ENCODE measurements at places on chromosomes 7 and 10. TPM values are rescaled to one million over a fixed set of nuclear protein-coding genes. Genes with fewer than 3 reads are reported as not detected.
A peak's percentile ranks its signal among the peaks of the same experiment; 100 is the strongest.

FAM237B gene
- not detected for polyA plus RNA-seq

COL28A1 gene
- 0.24 TPM for polyA plus RNA-seq

GRCh38 chr7:131250331-131250730 lies 77.3 kb upstream of the MKLN1 start:
- DNase-seq: peak; percentile 73

DNA sequence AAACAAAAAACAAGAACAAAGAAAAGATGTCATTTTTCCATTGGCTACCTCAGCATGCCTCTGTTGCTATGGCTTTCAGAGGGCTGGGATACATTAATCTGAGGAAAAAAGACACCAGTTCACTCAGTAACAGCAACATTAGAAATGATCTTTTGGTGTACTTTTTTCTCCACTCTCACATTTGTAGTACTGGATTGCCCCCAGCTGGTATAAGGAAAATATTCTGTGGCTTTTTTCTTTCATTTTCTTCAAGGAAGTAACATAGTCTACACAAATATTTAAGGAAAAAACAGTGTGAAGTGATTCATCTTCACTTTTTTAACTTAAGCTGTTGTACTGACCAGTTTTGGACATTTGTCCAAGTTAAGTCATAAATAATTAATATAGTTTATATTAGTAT lies 482.3 kb downstream of the SORCS1 start:
- DNase-seq: peak; percentile 50

GRCh38 chr10:26494018-26494417 lies 55.9 kb downstream of the APBB1IP start:
- no peak for DNase-seq

- DNase-seq: no peak
Observed at GRCh38 chr7:33950047-33950714, 44.8 kb downstream of the BMPER start.

DNA sequence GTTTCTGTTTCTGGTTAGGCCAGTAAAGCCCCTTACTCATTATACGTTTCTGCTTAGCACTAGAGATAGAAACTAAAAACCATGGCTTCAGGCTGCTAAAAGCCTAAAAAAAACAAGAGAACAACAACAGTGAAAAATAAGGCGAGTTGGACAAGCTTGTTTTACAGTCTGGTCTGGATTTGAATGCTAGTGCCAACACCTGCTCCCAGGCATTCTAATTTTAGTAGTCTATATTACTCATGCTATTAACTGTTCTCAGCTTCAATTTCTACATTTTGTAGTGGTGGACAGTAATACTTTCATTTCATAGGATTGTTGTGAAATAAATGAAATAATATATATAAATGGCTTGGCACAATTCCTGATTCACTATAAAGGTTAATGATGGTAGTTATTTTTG lies 108.5 kb downstream of the HBP1 start:
- DNase-seq: no peak

DNA sequence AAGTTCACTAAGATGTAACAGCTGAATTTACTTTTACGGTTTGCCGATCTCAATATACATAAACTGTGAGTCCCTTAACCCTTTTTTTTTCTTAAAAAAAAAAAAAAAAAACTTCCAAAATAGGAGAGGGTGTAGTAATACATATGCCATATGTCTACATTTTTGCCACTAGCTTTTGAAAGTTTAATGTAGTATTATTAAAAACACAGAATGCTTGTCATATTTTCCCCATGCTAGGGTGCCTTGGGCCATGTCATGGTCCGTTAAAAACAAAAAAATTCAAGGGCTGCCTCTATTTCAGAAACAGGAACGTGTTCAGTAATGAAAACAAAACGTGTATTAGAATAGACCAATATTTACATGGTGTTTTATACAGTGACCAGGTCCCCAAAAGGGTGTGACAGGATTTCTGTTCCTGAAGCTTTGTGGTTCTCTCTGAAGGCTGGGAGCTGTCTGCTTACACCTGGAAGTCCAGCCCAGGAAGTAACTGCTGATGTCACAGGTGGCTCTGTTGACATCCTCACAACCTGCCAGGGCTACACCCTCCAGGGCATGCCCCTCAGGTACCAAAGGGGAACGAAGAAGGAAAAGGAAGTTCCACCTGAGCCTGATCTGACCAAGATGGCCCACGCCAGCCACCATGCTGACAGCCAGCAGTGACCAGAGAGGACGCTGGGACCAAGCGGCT lies 79.0 kb downstream of the COBL start:
- DNase-seq: no peak

GRCh38 chr7:157521752-157522151 lies 184.9 kb downstream of the DNAJB6 start:
- DNase-seq: no peak

DNA sequence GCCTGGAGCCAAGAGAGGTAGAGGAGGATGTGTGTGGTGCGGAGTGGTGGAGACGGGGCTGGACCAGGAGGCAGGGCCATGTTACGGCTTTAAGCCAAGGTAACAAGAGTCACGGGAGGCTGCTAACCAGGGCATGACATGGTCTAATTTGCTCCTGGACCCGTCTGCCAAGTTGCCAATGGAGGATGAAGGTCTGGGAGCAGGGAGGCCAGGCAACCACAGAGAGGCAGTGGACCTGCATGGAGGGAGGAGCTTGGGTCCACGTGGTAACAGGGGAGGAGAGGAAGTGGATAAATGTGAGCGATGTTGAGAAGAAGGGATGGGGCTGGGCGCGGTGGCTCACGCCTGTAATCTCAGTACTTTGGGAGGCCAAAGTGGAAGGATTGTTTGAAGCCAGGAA lies 31.0 kb downstream of the SRRM3 start:
- no peak for DNase-seq

MYO3A gene
- polyA plus RNA-seq: 29.6 TPM

ASIC3 gene
- 2.0 TPM for polyA plus RNA-seq

TMEM229A gene
- polyA plus RNA-seq: 1.9 TPM

- peak; percentile 83 for DNase-seq
Observed at GRCh38 chr10:104406715-104407650, 53.4 kb downstream of the CFAP58 start.

ADAM8 gene
- 0.15 TPM for polyA plus RNA-seq

GRCh38 chr10:102159051-102159597 lies 6.9 kb downstream of the NOLC1 start:
- no peak for DNase-seq

TSPAN33 gene
- polyA plus RNA-seq: 15.1 TPM

SPDYE9 gene
- not detected for polyA plus RNA-seq

GCK gene
- 41.6 TPM for polyA plus RNA-seq

HOXA5 gene
- polyA plus RNA-seq: 25.3 TPM

GRCh38 chr10:26837139-26837538 lies 23.6 kb downstream of the ABI1 start:
- no peak for DNase-seq

- DNase-seq: peak; percentile 68
Observed at GRCh38 chr7:28225576-28225975, 45.0 kb upstream of the JAZF1 start.

BTBD16 gene
- polyA plus RNA-seq: 0.97 TPM

GRCh38 chr10:78628976-78629375 lies 439.8 kb upstream of the ZMIZ1 start:
- DNase-seq: no peak

GRCh38 chr7:105097619-105098018 lies 83.6 kb downstream of the KMT2E start:
- DNase-seq: no peak

DNA sequence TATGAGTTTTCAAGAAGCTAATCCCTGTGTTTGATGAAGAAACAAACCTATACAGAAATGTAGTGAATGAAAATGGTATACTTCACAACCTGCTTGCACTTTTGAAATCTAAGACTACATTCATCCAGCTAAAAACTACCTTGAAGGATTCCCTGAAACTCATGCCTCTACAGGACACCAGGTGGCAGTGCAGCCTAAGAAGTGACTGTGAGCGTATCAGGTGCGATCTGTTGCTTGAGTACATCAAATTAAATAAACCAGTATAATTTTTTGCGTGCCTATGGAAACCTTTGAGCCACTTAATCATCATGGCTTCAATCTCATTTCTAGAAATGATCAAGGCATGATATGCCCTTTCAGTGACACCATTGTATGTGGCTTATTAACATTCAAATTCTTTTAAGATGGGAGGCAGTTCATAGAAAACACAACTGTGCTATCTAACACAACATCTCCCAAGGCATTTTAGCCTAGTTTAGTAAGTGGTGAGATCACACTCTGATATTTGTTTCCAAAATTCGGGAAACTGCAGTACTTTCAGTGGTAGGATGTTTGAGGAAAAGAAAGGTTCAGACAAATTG lies 57.4 kb downstream of the PPP1R17 start:
- DNase-seq: peak; percentile 93

ANXA7 gene
- 120 TPM for polyA plus RNA-seq

DNA sequence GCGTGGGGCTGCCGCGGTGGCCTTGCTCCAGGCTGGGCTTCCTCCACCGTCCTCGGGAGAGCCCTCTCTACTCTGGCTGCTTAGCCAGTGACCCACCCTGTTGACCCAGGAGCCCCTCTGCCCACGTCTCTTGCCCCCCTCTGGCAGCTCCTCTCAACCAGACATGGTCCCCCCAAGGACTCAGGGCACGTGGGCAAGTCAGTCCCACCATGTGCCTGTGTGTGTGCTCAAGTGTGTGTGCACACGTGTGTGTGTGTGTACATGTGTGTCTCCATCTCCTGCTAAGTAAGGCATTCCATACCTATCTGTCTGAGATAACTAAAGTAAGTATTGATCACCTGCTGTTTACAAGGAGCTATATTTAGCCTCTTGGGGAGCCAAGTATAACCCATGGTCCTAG lies 101.0 kb downstream of the C10orf105 start:
- DNase-seq: no peak

DNA sequence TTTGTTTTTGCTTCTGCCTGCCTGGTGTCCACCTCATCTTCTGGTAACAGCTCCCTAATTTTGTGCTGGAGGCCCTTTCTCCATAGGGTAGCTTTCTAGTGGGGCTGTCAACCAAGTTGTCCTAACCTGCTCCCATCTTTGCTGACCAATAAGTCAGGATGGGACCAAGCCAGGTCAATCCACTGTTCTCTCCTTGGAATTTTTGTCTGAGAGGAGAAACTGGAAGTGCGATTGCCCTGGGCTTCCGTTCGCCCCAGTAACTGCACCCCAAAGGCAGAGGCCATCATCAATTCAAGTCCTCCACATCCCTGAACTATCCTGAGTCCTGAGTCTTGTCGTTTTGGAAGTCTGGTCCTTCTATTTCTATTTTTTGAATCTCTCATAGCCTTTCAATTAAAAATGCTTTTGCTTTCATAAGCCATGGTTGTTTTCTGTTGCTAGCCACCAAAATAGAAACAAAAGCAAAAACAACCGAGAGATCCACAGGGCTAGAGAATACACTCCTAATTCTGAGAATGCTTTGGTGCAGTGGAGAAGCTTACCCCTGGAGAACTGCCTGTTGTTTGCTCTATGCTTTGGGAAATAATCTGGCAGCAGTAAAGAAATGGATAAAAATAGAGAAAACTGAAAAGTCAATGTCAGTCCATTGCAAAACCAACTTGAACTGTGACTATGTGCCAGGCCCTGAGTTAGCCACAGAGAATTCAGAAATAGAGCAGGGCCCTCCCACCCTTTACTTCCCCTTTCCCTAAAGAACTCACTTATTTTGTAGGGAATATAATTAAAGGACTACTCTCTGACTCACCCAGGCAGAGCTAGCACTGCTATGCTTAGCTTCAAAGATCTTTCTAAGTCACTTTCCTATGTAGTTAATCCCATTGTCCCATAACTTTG lies 368.1 kb downstream of the CXCL12 start:
- no peak for DNase-seq

DNA sequence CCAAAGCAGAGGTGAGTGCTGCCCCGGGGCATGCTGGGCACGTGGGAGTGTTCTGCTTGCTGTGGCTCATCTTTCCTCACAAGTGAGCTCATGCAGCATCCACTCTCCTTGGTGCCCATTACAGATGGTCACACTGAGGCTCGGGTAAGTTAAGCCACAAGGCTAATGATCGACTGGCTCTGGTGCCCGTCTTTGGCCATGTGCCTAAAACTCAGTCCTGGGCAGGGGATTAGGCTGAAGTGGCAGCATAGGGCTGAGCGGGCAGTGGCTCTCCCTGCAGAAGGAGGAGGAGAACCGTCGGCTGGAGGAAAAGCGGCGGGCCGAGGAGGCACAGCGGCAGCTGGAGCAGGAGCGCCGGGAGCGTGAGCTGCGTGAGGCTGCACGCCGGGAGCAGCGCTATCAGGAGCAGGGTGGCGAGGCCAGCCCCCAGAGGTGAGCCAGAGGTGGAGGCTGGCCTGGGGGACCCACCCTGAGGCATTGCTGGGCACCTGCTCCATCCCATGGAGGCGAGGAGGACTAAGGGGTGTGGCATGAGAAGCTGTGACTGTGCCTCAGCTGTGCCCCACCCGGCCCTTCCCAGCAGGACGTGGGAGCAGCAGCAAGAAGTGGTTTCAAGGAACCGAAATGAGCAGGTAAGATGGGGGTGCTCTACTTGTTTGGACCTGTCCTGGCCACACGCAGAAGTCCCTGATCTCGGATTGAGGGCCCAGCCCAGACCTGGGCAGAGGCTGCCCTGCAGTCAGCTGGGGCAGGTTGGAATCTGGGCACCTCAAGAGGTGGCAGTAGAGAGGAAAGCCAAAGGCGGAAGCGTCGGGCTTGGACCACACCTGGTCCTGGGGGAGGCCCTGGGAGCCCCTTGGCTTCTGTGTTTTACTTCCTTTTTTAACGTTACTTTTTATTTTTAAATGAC lies 7.3 kb downstream of the PGAM2 start:
- no peak for DNase-seq

DNA sequence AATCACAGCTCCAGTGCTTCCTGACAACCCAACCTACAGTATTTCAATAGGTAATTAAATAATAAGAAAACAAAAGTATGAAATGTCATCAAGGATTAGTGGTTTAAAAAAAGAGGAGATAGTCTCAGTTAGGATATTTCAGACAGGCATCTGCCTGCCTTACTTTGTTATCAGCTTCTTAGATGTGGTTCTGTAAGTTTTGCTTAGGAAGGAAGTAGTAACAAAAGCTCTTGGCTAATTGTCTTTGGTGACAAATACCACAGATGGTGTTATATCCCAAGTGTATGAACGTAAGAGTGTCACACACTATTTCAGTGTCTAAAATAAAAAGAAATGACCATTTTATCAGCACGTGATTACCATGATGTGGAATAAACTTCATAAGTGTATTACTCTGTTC lies 9.8 kb upstream of the ACTA2 start:
- no peak for DNase-seq

DNA sequence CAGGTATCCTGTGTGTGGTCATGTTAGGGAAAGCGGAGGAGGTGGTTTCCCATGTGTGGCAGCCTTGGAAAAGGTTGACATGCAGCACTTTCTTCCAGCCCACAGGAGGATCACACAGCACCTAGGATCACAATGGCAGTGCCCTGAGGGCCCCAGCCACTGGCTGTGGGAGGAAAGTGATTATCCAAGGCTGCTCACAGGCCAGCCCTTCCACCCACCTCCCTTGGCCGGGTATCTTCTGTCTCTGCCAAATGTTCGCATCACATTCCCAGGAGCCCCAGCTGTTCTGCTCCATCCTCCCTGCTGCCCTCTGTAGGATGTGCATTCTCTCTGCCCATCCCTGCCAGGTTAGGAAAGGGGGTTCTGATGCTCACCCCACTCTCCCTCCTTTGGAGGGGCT lies 2.5 kb upstream of the MLXIPL start:
- DNase-seq: no peak

- DNase-seq: no peak
Observed at GRCh38 chr7:28674359-28674782, 262.1 kb downstream of the CREB5 start.
